HFFc6 (cell line): ENCODE measurements at places on chromosomes 6 and 20.

- no peak for DNase-seq
Observed at GRCh38 chr6:170286246-170286933, 4.5 kb downstream of the DLL1 start.

GRCh38 chr6:152973916-152974315, 8.9 kb downstream of the FBXO5 start:
- no peak for DNase-seq

DNA sequence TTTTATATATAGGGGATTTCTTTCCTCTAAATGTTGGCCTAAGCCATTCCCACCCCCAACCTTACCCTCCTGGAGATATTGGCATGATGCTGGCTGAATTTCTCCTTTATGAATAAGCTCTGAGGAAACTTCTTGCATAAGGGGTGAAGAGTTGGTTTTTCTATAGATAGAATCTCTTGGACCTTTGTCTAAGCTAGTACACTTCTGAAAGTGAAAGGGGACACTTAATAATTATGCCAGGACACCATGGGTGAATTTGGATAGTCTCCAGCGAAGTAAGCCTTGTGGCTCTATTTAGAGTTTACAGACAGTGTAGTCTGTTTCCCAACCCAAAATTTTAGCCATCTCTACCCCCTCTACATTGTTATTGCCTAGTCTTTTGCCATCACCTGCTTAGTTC, 27.1 kb upstream of the FABP7 start:
- DNase-seq = no peak

DNA sequence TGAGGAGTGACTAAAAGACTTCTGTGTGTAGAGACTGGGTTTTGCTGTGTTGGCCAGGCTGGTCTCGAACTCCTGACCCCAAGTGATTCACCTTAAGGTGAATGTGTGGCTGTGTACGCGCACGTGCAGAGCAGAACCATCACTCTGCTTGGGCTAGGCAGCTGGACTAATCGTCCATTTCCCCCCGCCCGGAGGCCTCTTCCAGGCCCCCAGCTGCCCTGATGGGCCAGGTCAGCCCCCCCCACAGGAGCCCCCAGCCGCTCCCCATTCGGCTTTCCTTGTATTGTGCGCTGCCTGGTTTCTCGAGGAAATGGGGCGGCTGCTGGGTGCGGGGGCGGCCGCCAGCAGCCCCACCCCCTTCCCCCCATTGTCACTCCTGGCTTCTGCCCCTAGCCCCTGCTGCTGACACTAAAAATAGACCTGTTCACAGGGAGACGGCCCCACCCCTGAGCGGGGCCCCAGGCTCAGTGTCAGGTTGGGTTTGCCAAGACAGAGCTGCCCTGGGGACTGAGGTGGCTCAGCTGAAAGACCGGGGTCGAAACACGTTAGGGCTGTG, 24.6 kb upstream of the CSNK2A1 start:
- no peak for DNase-seq

GRCh38 chr6:14004258-14004657, 79.5 kb downstream of the RNF182 start:
- DNase-seq = no peak

GRCh38 chr6:145903356-145904102, 60.6 kb downstream of the SHPRH start:
- peak; percentile 17 for DNase-seq

- DNase-seq = no peak
Observed at GRCh38 chr6:140017470-140017869, 643.0 kb upstream of the CITED2 start.

DNA sequence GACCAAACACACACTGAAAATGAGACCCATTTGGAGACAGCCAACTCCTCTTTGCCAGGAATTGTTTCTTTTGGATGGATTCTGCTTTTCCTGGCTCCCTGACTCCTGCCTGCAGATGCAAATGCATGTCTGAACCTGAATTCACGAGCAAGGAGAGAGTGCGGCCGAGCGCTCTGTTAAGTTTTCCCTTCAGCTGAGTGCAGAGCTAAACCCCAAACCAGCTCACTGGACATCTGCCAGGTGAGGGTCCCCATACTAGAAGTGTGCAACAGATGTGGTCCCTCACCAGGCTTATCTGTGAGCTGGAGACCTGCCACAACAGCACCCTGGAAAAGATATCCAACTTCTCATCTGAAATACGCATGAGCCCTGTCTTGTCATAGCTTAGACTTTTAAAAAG, 59.0 kb downstream of the CD164 start:
- no peak for DNase-seq

GRCh38 chr6:36781669-36782068, 57.6 kb downstream of the CPNE5 start:
- DNase-seq = no peak

GRCh38 chr20:2521369-2522305, 12.9 kb upstream of the ZNF343 start:
- no peak for DNase-seq

DNA sequence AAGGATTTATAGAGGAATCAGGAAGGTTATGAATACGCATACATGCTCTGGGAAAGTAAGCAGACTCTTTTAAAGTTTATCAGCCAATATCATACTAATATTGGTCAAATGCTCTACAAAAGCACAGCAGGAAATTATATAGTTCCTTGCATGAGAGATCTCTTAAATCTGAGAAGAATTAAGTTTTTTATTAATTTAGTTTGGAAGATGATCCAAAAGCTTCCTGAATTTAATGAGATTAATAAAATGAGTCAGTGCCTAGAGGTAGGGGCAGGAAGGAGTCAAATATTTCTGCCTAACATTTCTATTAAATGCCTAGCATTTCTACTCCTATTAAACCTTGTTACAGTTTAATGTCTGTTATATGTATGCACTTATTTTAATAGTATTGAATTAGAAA, 1608.2 kb downstream of the GRIK2 start:
- no peak for DNase-seq

DNA sequence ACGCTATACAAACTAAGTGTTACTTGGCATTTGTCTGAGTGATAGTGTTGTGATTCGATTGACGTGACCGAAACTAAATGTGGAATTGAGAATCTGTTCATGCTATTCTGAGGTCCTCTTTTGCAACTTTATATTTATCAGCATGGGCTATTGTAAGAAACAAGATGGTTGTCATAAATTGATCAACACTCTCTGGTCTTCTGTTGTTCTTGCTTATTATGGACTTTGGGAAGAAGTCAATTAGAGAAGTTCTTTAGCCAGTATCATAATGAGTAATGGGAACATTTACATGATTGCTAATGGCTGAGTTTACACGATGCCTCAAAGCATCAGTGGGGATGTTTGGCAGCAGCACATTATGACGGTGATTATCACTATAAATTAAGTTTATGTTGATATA, 195.0 kb downstream of the CD83 start:
- DNase-seq = no peak

DNA sequence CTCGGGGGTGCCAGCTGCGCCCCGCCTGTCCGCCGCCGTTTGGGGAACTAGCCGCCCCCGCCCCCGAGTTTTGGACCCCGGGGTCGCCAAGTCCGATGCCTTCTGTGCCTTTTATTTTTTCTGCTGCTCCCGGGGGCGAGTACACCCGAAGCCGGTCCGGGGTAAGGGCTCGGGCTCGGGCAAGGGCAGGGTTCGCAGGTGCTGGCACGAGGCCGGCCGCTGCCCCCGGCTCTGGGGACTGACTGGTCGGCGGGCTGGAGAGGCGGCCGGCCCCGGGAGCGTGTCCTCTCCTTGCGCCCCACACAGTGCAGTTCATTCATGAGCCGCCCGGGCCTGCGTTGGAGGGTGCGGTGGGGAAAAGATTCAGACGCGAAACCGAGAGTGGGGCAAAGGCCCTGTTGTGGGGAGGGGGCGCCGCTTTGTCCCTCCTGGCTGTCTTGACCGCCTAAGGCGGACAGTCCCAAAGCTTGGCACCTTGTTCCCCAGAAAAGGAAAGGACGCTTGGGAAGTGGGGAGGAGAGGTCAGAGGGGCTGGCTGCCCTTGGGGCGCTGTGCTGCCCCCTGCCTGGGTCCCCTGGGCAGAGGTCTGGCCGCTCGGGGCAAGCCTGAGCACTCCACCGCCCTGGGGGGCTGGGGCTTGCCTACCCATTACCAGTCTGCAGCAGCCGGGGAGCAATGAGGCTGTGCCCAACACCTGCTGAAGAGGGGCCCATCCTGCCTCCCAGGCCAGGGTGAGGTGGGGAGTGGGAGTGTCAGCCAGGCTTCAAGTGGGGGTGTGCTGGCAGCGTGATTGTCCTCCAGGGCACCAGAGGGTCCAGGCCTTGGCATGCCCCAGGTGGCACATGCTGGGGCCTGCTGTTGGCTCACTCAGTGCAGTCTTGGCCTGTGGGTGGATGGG, 915 bp downstream of the TMEM63B start:
- no peak for DNase-seq

DNA sequence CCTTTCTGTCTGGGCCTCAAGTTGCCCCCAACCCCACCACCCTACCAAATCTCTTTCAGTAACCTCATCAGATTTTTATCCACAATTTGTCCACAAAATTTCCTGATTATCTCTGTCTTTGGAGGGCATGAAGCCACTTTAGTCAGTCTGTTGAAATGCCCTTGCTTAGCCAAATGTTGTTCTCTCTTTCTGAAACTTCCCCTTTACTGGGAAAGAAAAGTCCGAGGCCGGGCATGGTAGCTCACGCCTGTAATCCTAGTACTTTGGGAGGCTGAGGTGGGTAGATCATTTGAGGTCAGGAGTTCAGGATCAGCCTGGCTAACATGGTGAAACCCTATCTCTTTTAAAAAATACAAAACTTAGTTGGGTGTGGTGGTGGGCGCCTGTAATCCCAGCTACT, 33.8 kb downstream of the TOMM6 start:
- no peak for DNase-seq
